ENCODE measurements at places on chromosomes 5 and 9.

DNA sequence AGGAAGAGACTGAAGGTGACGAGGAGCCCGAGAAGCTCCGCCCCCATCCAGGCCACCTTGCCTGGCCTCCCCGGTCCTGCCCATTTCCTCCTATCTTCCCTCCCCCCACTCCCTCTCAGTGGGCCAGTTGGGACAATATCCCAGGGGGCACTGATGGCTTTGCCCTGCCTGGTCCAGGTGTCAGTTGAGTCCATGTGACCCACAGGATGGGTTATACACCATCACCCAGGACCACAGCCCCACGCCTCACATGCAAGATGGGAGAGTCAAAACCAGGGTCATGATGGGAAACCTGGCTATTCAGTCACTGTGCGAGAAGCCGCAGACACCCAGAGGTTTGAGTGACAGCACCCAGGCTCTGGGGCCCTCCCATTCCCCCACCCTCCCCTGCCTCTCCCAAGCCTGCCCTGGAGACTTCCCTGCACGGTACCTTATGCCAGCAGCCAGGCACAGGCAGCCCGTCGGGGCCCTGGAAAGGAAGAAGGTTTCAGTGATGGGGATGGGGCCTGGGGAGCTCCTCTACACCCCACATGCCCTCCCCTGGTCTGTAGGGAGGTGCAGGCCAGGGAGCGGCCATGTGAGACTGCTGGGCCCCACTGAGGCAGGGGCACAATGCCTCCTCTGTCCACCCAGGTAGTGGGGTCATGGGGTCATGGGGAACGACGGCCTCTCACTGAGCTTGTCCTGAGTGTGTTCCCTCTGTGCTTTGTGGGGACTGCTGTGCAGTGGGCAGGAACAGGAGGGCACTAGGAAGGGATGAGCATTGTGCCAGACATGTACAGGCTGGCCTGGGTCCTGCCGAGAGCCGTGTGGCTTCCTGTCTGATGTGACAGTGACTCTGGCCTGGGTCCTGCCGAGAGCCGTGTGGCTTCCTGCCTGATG lies 6.3 kb upstream of the PHYKPL start:
- no peak for DNase-seq

DNA sequence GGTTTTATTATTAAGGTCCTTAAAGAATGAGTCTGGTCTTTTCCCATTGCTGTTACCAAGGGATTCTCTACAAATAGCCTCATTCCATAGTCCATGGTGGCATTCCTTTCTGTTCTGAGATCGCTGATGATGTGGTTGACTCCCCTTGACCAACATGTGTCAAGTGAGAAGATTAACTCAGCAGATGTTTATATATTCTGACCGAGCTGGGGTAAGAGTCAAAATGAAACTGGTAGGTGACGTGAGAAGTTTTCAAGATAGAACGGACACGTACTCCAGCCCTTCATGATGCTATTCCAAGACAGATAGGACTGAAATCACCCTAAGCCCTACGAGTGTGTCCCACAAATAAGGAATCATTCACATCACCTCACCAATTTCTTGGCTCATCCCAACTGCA lies 155.5 kb upstream of the WWC1 start:
- DNase-seq = no peak

DNA sequence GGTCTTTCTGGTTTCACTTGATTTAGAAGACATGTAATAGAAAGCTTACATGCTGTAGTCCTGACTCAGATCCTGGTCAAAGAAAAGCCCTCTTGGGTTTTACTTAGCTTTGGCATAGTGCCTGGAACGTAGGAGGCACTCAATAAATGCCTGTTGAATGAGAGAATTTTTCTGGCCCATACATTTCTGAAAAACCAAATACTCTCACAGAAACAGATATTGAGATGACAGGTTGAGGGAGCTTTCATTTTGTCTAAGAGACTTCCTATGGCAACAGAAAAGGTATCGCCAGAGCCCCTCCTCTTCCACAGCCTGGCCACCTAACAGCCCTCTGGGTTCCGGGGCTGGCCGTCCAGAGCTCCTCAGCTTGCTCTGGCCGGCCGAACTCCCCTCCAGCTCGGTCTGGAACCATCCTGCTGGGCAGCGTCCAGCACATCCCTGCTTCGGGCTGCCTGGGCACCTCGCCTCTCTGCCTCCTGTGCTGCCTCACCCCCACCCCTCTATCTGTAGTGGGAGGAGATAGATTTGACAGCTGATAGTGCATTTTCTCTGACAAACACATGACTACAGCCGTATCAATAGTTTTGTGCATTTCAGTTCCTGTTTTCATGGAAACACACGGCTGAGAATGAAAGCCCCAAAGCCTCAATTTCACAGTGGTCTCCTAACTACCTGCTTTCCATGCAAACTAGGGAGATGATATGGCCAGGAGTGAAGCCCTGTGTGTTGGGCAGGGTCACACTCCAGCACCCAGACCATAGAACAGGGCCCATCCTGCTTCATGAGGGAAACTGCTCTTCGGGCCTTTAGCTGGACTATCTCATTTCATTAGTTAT lies 1.1 kb downstream of the IL4 start:
- DNase-seq = no peak

GRCh38 chr5:132459031-132459982 lies 31.3 kb downstream of the IRF1 start:
- DNase-seq = no peak

- no peak for DNase-seq
These were observed at the start of gene OMD for GRCh38 chr9:92424340-92424739. Gene OMD (minus strand): TSS chr9:92424471. CDS start chr9:92417558, 6,913 bp downstream.

DNA sequence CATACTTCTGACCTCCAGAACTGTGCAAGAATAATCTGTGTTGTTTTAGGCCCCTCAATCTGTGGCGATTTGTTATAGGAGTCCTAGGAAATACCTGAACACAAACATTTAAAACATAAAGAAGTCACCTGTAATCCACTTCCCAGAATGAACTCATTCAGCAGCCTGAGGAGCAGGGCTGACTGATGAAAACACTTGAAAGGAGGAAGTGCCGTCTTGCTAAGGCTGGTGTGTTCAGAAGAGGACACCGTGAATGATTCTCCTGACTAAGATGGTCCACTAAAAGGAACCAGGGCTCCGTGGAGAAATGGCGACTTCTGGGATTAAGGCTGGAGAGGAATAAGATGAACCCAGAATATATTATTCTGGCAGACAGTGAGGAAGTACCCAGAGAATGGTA lies 18.7 kb upstream of the MARCHF6 start:
- DNase-seq = no peak

DNA sequence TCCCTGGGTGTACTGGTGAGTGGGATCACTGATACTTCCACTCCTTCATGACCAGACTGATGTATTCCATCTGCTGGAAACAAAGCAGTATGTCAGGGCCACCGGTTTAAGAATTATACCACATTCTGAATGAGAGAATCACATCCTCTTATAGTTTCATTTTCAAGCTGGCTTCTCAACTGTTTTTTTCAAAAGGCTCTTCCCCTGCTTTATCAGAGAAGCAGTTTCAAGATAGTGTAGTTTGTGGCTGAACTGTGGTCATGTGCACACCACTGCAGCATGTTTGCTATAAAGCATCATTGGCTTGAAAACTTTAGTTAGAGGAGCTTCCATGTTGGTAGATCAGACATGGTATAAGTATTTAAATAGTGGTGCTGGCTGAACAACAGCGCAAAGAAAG lies 450.5 kb upstream of the CDH10 start:
- no peak for DNase-seq

Measured in retina (tissue), 1 donor.